ENCODE measurements at places on chromosomes 5 and 9. TPM values are rescaled to one million over a fixed set of nuclear protein-coding genes. Genes with fewer than 3 reads are reported as not detected.

DNA sequence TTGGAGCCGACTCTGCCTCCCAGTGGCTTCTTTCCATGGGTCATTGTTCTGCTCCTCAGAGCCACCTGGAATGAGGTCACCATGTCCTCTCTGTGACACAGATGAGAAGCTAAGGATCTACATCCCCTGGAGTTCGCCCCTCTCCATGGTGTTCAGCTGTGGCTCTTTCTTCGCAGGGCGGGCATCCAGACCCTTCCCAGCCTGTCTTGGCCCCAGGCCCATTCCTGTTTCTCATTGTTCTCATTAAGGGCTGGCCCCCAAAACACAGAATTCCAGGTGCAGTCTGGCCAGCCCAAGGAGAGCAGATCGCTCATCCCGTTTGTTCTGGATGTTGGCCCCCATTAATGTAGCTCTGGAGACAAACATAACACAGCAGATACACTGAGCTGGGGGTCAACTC, 66.4 kb upstream of the COL15A1 start:
- no peak for DNase-seq

GRCh38 chr5:116011046-116011445, 21.2 kb upstream of the ARL14EPL start:
- DNase-seq = no peak

Gene OTP
- total RNA-seq = not detected

Gene GLDC
- 3.4 TPM for total RNA-seq

Gene FRMPD1
- not detected for total RNA-seq

Gene SYK
- 0.13 TPM for total RNA-seq

Measured in dermis microvascular lymphatic vessel endothelial cell (primary cell).